ENCODE measurements at places on chromosomes 1 and 21. TPM values are rescaled to one million over a fixed set of nuclear protein-coding genes. Genes with fewer than 3 reads are reported as not detected.
A peak's percentile ranks its signal among the peaks of the same experiment; 100 is the strongest.

GRCh38 chr21:37183749-37184148 is 83.4 kb downstream of the VPS26C start:
- DNase-seq: no peak
- H3K27ac ChIP-seq: no peak overlapping the region
- no peaks in the 10 kb centered on the region for H3K27me3 ChIP-seq
- peaks cover 20% of the 10 kb centered on the region for H3K36me3 ChIP-seq
- H3K4me3 ChIP-seq: no peak overlapping the region
- no peaks in the 10 kb centered on the region for H3K4me1 ChIP-seq

DNA sequence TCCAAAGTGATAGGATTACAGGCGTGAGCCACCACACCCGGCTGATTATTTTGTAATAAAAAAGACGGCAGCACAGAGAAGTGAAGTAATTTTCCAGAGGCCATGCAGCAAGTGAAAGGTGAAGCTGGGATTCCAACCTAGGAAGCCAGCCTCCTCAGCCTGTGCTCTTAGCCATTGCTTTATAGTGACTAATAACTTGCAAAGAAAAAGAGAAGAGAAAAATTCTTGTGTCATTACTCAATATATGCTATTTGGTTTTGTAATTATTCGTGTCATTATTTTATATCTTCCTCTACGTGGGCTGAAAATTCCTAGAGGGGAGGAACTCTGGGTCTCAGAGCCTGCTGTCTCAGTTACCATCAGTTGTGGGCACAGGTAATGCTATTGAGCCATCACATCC is 1.6 kb upstream of the IER5 start:
- no peak for DNase-seq
- no peaks in the 10 kb centered on the region for H3K36me3 ChIP-seq
- peak overlapping the region; percentile 97 for H3K4me3 ChIP-seq

- no peak for DNase-seq
- peaks cover 8% of the 10 kb centered on the region for H3K4me1 ChIP-seq
- H3K27me3 ChIP-seq: no peaks in the 10 kb centered on the region
- H3K27ac ChIP-seq: no peak overlapping the region
- H3K4me3 ChIP-seq: no peak overlapping the region
These were observed 245.9 kb downstream of the KAZN start for GRCh38 chr1:14844356-14844755.

DNA sequence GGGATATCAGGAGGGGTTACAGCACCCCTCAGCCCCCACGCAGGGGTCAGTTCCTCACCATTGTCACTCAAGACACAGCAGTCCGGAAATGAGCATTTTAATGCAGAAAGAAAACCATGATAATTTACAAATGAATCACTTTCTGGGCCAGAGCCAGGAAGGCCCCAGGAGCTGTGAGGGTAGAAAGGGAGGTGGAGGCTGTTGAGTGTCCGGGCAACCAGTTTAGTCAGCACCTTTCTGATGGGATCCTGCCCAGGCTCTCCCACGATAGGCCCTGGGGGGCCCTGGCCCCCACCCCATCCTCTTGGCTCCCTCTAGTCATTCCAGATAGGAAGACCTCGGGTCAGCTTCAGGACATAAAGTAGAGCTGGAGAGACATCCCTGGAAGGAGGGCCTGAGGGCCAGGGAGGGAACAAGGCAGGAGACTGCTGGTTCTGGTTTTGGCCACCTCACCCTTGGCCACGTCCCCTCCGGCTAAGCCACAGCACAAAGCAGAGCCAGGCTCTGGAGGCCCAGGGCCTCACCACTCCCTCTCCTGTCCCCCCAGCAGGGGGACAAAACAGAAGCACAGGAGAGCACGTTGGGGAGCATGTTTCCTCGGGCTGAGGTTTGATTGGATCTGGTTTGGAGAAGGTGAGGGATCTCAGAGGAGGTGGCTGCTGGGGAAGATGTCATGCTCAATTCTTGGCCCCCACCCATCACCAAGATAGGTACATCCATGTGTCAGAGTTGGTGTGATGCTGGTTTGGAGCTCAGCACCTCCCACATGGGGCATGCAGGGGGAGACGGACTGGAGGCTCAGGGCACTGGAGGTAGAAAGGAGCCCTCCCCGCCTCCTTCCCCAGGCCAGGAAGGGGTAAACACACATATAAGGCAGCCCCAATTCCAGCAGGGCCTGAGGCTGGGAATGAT is 20.6 kb downstream of the ETNK2 start:
- peaks cover 3% of the 10 kb centered on the region for H3K36me3 ChIP-seq
- no peaks in the 10 kb centered on the region for H3K27me3 ChIP-seq

DNA sequence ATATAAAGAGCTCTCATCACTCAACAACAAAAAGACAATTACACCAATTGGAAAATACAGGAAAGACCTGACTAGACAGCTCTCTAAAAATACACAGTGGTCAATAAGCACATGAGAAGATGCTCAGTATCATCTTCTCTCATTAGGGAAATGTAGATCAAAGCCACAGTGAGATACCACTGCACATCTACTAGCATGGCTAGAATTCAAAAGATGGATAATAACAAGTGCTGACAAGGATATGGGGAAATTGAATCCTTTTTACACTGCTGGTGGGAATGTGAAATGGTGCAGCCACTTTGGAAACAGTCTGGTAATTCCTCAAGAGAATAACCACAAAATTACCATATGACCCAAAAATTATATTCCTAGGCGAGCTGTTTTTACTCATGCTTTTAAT is 9.4 kb downstream of the ACOT7 start:
- no peak for DNase-seq
- peaks cover 10% of the 10 kb centered on the region for H3K36me3 ChIP-seq
- no peak overlapping the region for H3K4me3 ChIP-seq
- H3K27ac ChIP-seq: no peak overlapping the region
- H3K27me3 ChIP-seq: no peaks in the 10 kb centered on the region

- H3K4me3 ChIP-seq: no peak overlapping the region
- no peaks in the 10 kb centered on the region for H3K36me3 ChIP-seq
- peaks cover 6% of the 10 kb centered on the region for H3K27me3 ChIP-seq
- no peaks in the 10 kb centered on the region for H3K4me1 ChIP-seq
- H3K27ac ChIP-seq: no peak overlapping the region
These were observed 25.2 kb upstream of the RCAN1 start for GRCh38 chr21:34639882-34640788.

- no peak for DNase-seq
- H3K27ac ChIP-seq: no peak overlapping the region
- no peak overlapping the region for H3K4me3 ChIP-seq
- H3K4me1 ChIP-seq: no peaks in the 10 kb centered on the region
- H3K27me3 ChIP-seq: no peaks in the 10 kb centered on the region
- H3K36me3 ChIP-seq: peaks cover 21% of the 10 kb centered on the region
These were observed 17.0 kb downstream of the SRRM1 start for GRCh38 chr1:24659993-24660665.

GRCh38 chr1:39898191-39898590 is 3.5 kb downstream of the MYCL start:
- peak overlapping the region; percentile 96 for H3K4me3 ChIP-seq
- H3K4me1 ChIP-seq: peaks cover 73% of the 10 kb centered on the region

GRCh38 chr21:35294231-35294898 is 245.3 kb upstream of the RUNX1 start:
- DNase-seq: no peak
- no peaks in the 10 kb centered on the region for H3K36me3 ChIP-seq
- no peak overlapping the region for H3K4me3 ChIP-seq
- H3K4me1 ChIP-seq: no peaks in the 10 kb centered on the region

GRCh38 chr1:9643351-9644256 is 7.9 kb upstream of the PIK3CD start:
- H3K4me1 ChIP-seq: no peaks in the 10 kb centered on the region
- no peaks in the 10 kb centered on the region for H3K36me3 ChIP-seq
- peaks cover 16% of the 10 kb centered on the region for H3K27me3 ChIP-seq
- no peak for DNase-seq

- peaks cover 42% of the 10 kb centered on the region for H3K27me3 ChIP-seq
- no peak overlapping the region for H3K4me3 ChIP-seq
- no peak for DNase-seq
- peaks cover 6% of the 10 kb centered on the region for H3K4me1 ChIP-seq
- no peaks in the 10 kb centered on the region for H3K36me3 ChIP-seq
- H3K27ac ChIP-seq: no peak overlapping the region
These were observed 83.0 kb downstream of the IGSF21 start for GRCh38 chr1:18190598-18190997.

- H3K36me3 ChIP-seq: no peaks in the 10 kb centered on the region
- H3K27ac ChIP-seq: peak overlapping the region; percentile 90
- peak; percentile 84 for DNase-seq
These were observed 12.1 kb upstream of the NES start for GRCh38 chr1:156689035-156689952.

- peak; percentile 94 for DNase-seq
- H3K27me3 ChIP-seq: peaks cover 28% of the 10 kb centered on the region
- H3K4me3 ChIP-seq: no peak overlapping the region
These were observed 12.1 kb upstream of the GJB5 start for GRCh38 chr1:34742667-34743270.

- no peaks in the 10 kb centered on the region for H3K36me3 ChIP-seq
- peaks cover 6% of the 10 kb centered on the region for H3K4me1 ChIP-seq
- no peak overlapping the region for H3K4me3 ChIP-seq
- no peak for DNase-seq
- H3K27ac ChIP-seq: no peak overlapping the region
- H3K27me3 ChIP-seq: no peaks in the 10 kb centered on the region
These were observed 520.4 kb upstream of the B3GALT2 start for GRCh38 chr1:193706766-193707165.

GRCh38 chr1:156667610-156667967 is 9.6 kb downstream of the NES start:
- DNase-seq: no peak
- peaks cover 40% of the 10 kb centered on the region for H3K27me3 ChIP-seq
- H3K27ac ChIP-seq: no peak overlapping the region
- H3K36me3 ChIP-seq: peaks cover 20% of the 10 kb centered on the region
- peaks cover 92% of the 10 kb centered on the region for H3K4me1 ChIP-seq
- H3K4me3 ChIP-seq: peak overlapping the region; percentile 86

DNA sequence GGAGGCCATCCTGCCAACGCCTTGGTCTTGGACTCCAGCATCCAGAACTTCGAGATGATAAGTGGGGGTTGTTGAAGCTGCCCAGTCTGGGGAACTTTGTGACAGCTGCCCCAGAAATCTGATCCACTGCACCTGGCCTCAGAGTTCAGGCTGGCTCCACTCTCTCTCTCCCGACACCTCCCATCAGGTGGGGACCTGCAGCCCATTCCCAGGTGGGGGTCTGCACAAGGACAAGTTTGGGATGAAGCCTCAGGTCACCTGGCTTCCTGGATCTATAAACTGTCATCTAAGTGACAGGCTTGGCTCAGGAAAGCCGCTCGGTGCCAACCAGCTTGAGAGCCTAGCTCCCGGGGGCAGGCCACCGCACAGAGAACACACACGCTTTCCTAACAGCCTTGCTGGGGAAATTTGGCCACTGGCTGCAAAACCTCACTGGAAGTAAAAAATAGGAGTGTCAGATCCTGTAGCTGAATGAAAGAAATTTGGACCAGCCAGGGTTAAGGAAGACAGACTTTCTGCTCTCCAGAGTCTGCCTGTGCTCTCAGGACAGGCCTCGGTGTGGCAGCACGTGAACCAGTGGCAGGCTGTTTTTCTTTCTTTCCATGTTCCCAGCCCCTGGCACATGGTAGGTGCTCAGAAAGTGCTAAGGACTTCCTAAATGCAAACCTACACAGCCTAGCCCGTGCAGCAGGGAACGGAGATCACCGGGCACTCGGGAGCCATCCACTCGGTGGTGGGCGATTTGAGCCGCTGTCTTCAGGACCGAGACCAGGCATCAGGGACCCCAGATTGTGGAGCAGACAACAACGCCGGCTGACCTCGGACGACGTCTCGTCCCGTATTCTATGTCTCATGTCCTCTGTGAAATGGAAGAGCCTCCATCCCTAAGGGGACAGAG is 42.6 kb upstream of the LBR start:
- no peak overlapping the region for H3K27ac ChIP-seq
- no peaks in the 10 kb centered on the region for H3K36me3 ChIP-seq
- no peak for DNase-seq
- no peaks in the 10 kb centered on the region for H3K27me3 ChIP-seq
- peaks cover 11% of the 10 kb centered on the region for H3K4me1 ChIP-seq
- H3K4me3 ChIP-seq: no peak overlapping the region

DNA sequence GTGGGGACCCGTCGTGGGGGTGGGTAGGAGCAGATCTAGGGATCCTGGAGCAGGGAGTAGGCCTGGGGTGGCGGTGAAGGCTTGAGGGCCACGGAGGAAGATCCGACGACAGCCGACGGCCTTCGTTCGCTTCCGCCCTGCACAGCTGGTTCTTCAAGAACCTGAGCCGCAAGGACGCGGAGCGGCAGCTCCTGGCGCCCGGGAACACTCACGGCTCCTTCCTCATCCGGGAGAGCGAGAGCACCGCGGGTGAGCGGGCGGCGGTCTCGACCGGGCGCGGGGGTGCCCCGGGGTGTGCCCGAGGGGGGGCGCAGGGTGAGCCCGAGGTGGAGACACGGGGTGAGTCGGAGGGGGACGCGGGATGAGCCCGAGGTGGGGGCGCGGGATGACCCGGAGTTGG is 16.5 kb upstream of the HDAC1 start:
- H3K4me1 ChIP-seq: peaks cover 7% of the 10 kb centered on the region
- no peak for DNase-seq
- H3K27ac ChIP-seq: no peak overlapping the region
- H3K36me3 ChIP-seq: no peaks in the 10 kb centered on the region
- H3K4me3 ChIP-seq: no peak overlapping the region

- H3K36me3 ChIP-seq: no peaks in the 10 kb centered on the region
- DNase-seq: no peak
- peaks cover 11% of the 10 kb centered on the region for H3K4me1 ChIP-seq
- H3K27ac ChIP-seq: no peak overlapping the region
- H3K27me3 ChIP-seq: no peaks in the 10 kb centered on the region
These were observed 10.0 kb upstream of the SLC2A1 start for GRCh38 chr1:42968654-42969053.

CFHR3 gene
- total RNA-seq: 0.86 TPM

NR1I3 gene
- total RNA-seq: not detected

DEGS1 gene
- 40.5 TPM for total RNA-seq

FCRL4 gene
- not detected for total RNA-seq

SETSIP gene
- not detected for total RNA-seq

All from neural crest cell (in vitro differentiated cells).